ENCODE measurements at places on chromosomes 4 and X.

DNA sequence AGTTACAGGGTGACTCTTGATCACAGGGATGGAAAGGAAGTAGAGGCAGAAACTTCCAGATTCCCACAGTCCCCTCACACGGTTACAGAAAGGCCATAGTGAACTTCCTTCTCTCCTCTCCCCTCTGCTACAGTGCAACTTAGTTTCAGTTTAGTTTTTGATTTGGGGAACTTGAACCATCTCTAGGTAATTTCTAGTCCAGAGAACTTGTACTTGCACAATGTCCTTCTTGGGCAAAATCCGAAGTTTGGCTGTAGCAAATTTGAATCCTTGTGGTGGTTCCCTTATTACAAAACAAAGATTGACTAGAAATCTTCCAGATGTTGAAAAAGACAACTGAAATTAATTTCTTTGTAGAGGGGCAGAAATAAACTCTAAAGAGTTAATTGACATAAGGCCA, 1.2 kb upstream of the BLTP1 start:
- DNase-seq = no peak

DNA sequence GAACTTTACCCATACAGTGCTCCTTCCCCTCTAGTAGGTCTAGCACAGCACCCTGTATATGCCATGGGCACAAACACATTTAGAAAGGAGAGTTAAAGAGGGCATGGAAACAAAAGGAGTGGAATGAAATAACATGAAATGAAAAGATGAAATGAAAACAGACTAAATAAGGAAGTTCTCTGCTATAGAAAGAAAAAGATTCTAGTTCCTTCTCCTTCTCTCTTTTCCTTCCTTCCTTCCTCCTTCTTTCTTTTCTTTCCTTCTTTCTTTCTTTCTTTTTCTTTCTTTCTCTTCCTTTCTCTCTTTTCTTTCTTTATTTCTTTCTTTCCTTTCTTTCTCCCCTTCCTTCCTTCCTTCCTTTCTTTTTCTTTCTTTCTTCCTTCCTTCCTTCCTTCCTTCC, 2197.4 kb downstream of the PCDH7 start:
- DNase-seq = no peak

DNA sequence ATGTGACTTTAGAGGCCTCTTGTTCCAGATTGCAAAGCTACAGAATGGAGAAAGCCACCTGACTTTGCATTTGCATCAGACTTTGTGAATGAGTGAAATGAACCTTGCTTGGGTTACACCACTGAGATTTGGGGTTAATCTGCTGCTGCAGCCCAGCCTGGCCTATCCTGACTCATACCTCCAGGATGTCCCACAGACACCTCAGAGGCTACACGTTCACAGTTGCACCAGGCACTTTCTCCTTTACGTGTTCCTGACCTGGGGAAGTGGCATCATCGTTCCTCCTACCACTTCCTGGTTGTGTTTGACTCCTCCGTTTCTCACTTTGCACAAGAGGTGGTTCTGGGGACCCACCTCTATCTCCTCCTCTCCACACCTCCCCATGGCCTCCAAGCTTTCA, 9.2 kb upstream of the SORCS2 start:
- no peak for DNase-seq

DNA sequence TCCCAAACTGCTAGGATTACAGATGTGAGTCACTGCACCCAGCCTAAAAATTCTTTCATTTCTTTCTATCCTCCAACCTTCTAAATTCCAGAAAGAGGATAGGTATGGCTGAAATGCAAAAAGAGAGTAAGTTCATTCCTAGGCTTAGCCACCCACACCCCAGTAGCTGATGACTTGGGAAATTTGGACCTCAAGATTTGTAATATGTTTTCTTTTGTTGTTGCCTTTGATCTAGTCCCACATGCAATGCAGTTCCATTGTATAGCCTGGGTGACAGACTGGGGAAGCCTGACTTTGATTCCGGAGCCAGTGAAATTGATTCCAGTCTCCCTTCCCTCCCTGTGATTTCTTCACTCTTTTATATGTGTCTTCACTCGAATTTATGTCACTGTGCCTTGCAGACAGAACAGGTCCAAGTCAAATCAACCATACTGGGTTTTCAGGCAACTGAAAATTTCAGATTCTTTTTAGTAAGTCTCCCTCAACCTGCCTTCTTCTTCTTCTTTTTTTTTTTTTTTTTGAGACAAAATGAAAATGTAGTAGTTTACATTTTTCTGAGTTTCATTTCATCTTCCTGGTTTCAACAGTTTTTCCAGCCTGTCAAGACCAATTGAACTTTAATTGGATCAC, 176.2 kb upstream of the RBPJ start:
- no peak for DNase-seq

GRCh38 chrX:29071525-29072320, 484.5 kb downstream of the IL1RAPL1 start:
- no peak for DNase-seq

GRCh38 chr4:2731907-2732317, 24.2 kb downstream of the TNIP2 start:
- no peak for DNase-seq

DNA sequence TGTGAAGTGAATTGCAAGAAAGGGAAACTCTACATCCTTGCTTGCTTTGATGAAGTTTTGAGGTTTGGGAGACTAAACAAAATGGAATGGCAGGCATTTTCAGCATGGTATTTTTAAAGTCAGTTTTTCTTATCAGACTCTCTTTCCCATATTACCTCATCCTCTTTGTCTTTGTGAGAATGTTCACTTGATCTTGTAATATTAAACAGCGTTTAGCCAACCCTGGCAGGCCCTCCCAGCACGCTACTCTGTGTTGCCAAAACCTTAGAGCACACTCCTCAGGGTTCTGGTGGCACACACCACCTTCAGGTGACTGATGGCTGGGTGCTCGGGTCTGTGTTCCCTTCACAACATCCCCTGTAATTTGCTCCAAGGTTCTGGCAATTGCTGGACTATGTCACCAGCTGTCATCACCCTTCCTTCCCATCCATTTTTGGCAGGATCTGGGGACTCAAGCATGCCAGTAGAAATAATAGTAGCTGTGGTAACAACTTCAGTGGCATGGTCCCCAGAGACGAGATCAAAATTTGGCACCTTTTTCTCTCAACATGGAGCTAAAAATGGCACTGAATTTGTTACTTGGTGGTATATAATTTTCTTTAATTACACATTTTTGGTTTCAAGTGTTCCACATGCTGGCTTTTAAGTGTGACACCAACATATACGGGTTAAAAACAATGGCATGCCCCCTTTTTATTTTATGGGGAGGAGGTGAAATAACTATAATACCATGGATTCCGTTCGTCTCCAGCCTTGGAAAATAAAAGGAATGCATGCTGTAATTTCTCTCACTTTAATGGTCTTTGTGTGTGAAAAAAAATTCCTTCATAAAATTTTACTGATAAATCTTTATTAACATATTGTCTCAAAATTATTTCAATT, 273.1 kb downstream of the DCTD start:
- no peak for DNase-seq

- no peak for DNase-seq
Measured at GRCh38 chrX:39877905-39878304, 219.9 kb downstream of the BCOR start.

DNA sequence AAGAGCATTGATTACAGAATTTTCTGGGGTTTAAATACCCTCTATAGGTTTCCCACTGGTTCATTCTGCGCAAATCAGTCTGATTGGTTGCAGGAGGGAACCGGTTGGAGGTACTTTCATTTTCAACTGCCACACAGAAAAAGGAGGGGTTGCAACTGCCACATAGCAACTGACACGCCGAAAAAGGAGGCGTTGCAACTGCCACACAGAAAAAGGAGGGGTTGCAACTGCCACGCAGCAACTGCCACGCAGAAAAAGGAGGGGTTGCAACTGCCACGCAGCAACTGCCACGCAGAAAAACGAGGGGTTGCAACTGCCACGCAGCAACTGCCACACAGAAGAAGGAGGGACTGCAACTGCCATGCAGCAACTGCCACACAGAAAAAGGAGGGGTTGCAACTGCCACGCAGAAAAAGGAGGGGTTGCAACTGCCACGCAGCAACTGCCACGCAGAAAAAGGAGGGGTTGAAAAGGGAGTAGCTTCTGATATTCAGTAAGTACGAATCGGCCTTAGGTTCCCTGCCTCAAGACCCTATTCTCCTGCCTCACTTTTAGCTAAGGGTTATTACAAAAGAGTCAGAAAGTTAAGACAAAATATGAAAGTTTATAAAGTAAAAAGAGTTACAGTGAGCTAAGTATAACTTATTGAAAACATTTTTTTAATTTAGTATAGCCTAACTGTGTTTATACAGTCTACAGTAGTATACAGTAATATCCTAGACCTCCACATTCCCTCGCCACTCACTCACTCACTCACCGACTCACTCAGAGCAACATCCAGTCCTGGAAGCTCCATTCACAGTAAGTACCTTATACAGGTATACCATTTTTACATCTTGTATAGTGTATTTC, 431.8 kb downstream of the KCTD8 start:
- no peak for DNase-seq

DNA sequence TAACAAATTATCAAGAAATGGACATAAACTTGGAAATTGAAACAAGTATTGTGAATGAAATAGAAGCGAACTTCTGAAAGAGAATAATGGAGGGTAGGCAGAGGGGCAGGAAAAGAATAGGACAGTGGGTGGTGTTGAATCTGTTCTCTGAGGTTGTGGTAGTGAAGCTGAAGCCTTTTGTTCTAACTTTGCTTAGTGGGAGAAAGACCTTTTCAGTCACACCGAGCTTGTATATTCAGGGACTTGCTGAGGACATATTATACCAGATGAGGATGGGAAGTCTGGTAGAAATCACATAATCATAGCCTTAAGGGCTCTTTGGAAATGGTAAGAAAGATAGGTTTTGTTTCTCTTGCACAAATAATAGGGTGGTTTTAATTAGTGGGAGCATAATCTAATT, 115.4 kb upstream of the NDST4 start:
- DNase-seq = no peak

GRCh38 chr4:14575289-14575688, 427.0 kb upstream of the CPEB2 start:
- DNase-seq = no peak

- DNase-seq = no peak
Measured at GRCh38 chrX:94204524-94204923, 530.5 kb downstream of the FAM133A start.

DNA sequence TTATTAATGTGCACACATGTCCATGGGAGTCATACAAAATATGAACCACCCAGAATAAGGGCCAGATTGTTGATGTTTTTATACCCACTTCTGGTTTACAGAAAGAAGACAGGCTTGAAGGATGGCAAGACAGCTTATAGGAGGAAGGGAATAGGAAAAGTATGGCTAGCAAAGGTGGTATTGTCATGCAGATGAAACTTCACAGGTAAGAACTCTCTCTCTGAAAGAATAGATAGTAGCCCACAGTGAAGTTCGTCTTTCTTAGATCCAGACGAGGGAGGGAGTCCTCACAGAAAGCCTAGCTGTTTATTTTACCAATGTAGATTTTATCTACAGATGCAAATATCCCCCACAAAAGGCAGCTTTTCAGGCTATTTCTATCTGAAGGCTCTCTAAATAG, 43.7 kb upstream of the SPIN4 start:
- no peak for DNase-seq

DNA sequence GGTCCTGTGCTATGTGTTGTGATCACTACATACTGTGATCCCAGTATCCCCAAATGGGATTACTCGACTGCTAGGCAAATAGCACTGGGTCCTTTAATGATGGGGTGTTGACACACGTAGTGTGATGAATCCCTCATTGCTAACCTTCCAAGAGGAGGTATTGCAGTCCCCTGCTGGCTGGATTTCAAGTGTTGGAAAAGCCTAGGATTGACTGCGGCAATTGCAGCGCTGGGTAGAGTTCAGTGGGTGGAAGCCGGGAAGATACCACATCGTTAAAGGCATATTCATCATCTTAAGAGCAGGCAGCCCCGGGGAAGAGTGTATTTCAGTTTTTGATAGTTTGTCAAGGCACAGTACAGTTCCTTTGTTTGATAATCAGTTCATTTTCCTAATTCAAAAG, 159.9 kb downstream of the TRIML1 start:
- DNase-seq = no peak

GRCh38 chr4:1978226-1978625, 30.5 kb downstream of the NELFA start:
- DNase-seq = no peak

- no peak for DNase-seq
Measured at GRCh38 chr4:85724791-85725563, 250.0 kb downstream of the ARHGAP24 start.

GRCh38 chrX:9785944-9786797, at the start of gene SHROOM2:
Gene SHROOM2, plus strand, starts transcription at chrX:9786429. Its CDS starts 117 bp downstream, at chrX:9786546.
- DNase-seq = no peak

GRCh38 chr4:20625426-20625825, 74.8 kb upstream of the PACRGL start:
- DNase-seq = no peak

GRCh38 chr4:17068891-17069290, 170.4 kb upstream of the LDB2 start:
- no peak for DNase-seq

DNA sequence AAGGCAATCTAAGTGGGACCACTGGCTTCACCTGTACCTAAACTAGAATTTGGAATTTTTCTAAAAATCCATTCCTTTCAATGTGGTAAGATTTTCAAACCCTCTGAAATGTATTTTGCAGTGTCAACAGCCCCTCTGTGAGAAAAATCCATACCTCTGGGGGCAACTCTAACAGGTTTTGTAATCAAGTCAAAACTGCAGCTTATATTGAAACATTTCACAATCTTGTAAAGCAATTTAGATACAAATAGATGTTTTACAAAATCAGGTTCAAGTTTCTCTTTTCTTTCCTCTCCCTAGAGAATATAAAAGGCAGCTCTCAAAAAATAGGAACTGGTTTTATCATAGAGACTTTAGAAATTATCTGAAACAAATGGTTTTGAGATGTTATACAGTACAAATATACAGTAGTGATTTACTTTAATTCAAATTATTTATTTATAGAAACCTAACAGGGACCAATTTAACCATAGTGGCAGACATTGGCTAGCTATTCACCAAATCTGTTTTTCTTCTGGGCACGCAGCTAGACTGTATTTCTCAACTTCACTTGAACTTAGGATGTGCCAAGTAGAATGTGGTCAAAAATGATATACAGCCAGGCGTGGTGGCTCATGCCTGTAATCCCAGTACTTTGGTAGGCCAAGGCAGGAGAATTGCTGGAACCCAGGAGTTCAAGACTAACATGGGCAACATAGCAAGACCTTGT, 36.3 kb upstream of the SPINK2 start:
- no peak for DNase-seq

- no peak for DNase-seq
Measured at GRCh38 chr4:147285751-147286150, 195.1 kb upstream of the EDNRA start.

DNA sequence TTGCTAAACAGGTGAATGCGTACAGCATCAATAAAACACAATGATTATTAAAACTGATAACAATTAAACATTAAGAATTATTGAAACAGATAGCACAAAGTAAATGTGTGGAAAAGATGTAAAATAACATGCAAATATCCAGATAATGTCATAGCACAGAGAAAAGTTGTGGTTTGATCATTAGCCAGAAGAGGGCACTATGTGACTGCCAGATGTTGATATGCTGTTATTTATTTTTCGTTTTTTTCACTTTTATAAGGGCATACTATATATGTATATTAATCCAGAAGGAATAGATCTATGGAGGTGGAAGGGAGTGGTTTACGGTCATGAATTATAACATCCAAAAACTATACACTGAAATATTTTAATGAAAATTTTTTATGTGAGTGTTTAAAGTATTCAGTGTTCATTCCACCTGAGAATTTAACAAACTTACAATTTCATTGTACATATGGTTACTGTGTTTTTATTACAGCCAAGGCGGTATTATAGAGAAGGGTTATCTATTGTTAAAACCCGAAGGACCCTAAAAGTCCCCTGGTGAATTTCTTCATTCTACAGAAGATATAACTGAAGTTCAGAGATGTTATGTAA, 211.9 kb upstream of the UGT8 start:
- no peak for DNase-seq

- DNase-seq = no peak
Measured at GRCh38 chr4:187149229-187149945, 425.7 kb upstream of the FAT1 start.

Measured in activated naive CD4-positive, alpha-beta T cell treated with anti-CD3 and anti-CD28 coated beads, Interleukin-2, amount 50 U/mL, for 16 hours (primary cell).